ENCODE measurements at places on chromosomes 16 and 17.

DNA sequence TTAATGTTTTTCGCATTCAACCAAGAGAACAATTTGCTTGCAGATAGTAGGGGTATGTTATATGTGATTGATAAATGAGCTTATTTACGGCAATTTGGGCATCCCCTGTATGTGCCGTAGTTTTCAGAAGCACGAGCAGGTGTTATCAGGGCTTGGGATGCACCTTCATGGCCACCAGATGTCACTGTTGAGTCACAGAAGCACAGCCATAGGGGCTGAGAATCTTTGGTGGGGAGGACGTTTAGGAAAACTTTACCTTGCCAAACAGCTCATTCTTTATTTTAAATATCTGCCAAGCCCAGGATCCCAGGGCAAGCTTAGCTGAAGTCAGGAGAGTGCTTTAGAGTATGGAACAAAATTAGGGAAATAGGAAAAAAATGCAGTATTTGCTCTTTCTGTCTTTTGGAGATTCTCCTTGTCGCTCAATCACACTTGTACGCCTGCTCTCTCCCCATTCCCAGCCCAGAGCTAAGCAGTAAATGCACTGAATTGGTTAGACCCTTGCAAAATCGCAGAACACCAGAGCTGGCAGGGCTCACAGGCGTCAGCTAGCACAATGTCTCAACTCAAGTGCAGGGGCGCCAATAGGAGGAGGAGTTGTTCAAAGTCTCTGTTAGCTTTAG, 93.6 kb upstream of the MPHOSPH6 start:
- DNase-seq = peak; percentile 16

DNA sequence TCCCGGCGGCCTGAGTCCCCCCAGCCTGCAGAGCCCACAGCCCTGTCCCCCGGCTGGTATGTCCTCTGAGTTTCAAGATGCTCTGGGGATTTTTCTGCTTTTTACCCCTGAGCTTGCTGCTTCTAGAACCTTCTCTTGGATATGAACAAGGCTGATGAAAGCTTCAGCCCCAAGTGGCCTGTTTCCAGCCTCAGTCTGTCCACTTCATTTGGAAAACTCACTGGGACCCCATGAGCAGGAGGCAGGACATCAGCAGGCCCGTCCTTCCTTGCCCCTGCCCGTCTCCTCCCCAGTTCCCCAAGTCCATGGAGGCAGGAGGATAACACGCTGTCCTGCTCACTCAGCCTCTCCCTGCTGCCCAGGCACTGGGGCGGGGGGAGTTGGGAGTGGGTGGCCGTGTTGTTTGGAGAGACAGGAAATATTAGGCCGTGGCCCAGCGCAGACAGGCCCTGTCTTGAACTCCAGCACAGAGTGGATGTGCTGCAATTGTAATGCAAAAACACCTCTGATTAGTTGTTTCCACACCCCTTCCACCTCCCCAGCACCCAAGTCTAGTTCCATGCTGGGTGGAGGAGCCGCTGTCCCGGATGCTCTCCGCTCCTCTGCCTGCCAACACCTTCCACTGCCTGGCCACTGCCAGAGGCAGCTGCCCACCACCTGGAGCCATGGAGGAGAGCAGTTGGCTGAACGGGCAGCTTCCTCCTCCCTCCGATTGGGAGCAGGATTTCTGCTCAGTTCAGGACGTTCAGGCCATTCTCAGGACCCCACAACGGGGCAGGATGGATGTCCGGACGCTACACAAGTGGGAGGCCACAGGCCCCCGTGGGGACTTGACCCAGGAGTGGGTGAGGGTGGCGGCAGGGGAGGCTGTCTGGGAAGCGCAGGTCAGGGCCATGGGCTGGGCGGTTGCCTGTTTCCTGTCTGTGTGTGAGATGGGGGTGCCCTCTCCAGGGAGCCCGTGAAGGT, 216.9 kb upstream of the GSE1 start:
- no peak for DNase-seq

GRCh38 chr17:43011728-43012472, 5.3 kb downstream of the IFI35 start:
- no peak for DNase-seq

GRCh38 chr16:79188739-79189122, 411.8 kb downstream of the MAF start:
- no peak for DNase-seq

GRCh38 chr16:78504401-78504851, 405.0 kb downstream of the WWOX start:
- no peak for DNase-seq

- DNase-seq = no peak
Measured at GRCh38 chr17:1067282-1067956, 70.5 kb downstream of the TIMM22 start.

Data from NCI-H1105 (cell line).